ENCODE measurements at places on chromosomes 12 and 14.

DNA sequence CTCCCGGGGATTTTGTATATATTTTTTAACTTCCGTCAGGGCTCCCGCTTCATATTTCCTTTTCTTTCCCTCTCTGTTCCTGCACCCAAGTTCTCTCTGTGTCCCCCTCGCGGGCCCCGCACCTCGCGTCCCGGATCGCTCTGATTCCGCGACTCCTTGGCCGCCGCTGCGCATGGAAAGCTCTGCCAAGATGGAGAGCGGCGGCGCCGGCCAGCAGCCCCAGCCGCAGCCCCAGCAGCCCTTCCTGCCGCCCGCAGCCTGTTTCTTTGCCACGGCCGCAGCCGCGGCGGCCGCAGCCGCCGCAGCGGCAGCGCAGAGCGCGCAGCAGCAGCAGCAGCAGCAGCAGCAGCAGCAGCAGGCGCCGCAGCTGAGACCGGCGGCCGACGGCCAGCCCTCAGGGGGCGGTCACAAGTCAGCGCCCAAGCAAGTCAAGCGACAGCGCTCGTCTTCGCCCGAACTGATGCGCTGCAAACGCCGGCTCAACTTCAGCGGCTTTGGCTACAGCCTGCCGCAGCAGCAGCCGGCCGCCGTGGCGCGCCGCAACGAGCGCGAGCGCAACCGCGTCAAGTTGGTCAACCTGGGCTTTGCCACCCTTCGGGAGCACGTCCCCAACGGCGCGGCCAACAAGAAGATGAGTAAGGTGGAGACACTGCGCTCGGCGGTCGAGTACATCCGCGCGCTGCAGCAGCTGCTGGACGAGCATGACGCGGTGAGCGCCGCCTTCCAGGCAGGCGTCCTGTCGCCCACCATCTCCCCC, 777 bp downstream of the ASCL1 start:
- no peak for DNase-seq

DNA sequence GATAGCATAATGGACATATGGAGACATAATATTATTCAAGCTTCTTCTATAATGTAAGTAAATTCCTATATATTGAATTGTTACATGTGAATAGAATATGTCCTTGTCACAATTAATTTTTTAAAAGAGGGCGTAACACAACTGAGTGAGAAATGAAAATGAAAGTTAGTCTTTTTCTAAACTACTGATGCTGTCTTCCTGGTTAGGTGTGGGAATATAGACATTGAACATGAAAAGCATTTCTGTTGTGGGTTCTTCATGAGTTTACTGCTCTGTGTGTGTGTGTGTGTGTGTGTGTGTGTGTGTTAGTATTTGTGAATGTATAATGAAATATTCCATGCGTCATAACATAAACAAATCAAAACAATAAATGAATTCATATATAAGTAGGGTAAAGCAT, 40.5 kb upstream of the RTL1 start:
- no peak for DNase-seq

GRCh38 chr12:115384391-115384790, 700.4 kb upstream of the TBX3 start:
- no peak for DNase-seq

DNA sequence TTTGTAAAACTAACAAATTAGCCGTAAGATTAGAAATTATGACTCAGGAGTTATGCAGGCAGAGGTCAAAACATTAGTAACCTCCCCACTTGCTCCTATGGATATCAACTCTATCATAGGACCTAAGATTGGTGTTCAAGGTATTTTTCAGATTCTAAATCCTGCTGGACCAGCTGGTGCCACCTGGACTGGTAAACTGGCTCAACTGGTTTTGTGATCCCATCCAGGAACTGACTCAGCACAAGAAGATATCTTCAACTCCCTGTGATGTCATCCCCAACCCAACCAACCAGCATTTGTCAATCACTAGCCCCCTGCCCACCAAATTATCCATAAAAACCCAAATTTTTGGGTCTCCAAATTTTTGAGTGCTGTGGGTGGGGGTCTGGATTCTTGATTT, 98.1 kb upstream of the OR4E1 start:
- no peak for DNase-seq

GRCh38 chr14:24366721-24367513, 1.1 kb upstream of the NFATC4 start:
- DNase-seq, result peak; percentile 98

DNA sequence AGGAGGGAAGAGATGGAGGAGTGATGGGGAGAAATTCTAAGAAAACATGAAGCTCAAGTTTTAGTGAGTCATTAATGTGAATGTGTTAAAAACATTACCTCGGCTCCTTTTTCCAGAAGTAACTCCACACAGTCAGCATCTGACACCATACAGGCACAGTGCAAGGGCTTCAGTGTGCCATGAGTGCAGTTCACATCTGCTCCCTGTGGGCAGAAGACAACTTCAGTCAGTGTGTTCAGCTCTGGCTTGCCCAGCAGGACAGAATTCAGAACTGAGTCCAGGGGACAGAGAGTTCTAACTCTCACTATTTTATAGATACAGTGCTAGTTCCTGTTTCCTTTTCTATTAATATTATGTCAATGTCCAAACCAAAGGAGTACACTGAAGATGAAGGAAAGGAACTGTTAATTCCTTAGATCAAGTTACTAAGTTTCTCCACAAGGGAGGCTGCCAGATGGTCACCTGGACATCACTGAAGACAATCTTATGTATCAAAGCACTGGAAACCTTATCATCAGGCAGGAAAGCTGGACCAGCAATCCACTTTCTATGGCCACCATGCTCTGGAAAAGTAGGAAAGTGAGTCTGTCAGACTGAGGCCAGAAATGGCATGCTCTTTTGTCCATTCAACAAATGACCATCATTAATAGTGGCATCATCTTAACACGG, 6.1 kb downstream of the ASB8 start:
- no peak for DNase-seq

DNA sequence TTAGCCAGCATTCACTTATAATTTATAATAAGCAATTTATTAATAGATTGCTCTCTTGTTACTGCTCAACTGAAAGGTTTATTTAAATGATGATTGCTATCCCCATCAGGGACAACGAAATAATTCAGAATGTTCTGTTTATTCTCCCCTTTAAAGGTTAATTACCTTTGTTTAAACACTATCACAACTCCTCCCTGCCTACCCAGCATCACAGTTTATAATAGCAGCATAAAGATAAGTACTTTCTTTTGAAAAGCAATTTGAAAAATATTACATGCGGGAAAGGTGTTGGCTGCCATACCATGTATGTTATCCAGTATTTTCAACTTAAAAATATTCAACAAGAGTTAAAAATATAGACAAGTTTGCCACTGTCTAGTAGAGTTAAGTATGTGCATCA, 30.6 kb downstream of the SCAF11 start:
- peak; percentile 56 for DNase-seq
